Posterior cingulate gyrus (tissue), 11 donors: ENCODE measurements at places on chromosomes 6 and 20.

GRCh38 chr6:155120034-155120433 lies 124.9 kb downstream of the TIAM2 start:
- DNase-seq: no peak

- DNase-seq: no peak
Measured at GRCh38 chr6:18327626-18328025, 59.5 kb upstream of the RNF144B start.

DNA sequence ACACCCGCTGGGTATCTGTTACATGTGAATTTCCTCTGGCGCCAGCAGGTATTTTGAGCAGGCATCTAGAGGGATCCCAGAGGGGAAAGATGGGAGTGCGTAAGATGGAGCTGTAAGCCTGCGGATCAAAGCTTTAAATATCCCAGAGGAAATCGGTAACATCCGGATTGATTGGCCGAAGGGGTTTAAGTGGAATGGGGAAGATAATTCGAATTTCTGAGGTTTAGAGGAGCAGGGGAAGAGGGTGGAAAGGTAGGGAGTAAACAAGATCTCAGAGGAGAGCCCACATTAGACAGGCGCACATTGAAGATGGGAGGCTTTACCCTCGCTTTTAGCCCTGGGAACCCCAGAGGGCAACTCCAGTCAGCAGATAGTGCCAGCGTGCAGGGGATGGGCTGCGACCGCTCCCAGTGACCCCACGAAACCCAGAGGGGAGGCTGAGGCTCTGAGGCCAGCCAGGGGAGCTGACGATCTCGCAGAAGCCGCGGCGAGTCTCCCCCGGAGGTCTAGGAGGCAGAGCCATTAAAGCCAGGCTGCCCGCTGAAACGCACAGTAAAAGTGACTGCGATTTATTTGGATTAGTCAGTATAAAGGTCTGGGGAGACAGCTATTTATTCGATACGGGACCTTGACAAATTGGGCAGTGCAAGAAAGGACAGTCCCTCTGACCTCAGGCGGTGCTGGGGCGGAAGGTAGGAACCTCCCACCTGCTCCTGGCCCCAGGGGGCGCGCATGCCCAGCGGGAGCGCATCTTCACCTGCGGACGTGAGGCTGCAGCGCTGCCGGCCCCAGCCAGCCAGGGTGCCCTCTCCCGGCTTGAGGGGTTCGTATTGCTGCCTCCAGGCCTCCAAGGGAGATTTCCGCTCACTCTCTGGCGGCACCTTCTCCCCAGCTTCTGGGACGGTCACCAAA lies 34.3 kb upstream of the TCF21 start:
- DNase-seq: no peak

- no peak for DNase-seq
Measured at GRCh38 chr6:35757456-35758123, 18.8 kb upstream of the CLPSL2 start.

DNA sequence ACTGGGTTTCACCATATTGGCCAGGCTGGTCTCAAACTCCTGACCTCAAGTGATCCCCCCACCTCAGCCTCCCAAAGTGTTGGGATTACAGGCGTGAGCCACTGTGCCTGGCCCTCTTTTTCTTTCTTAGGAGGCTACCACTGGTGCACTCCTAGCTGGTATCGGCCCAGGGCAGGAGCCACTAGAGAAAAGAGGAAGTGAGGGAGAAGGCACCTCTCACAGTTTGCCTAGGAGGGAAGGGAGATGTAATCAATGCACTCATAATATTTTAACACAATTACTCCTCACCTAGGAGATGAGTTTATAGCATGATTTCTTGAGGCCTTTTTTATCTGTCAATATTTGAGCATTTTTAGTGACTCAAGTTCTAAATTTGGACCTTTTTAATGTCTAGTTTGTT lies 189.0 kb upstream of the SOX4 start:
- no peak for DNase-seq

DNA sequence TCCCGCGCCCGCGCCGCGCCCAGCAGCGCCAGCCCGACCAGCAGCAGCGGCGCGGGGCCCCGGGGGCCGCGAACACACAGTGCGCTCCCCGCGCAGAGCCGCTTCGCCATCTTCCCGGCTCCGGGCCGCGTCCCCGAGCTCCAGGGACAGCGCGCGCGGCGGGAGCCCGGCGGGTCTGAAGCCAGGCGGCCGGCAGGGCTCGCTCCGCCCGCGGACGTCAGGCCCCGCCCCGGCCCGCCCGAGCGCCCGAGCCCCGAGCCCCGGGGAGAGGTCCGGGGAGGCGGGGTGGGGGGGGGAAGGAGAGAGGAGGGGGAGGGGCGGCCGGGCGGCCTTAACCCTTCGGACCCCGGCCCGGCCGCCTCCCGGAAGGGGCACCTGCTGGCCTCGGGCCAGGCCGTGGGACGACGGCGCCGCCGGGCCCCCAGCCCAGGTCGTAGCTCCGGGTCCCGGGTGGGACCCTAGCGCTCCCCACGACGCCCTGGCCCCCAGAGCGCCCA lies at the start of gene LAMA5:
Gene LAMA5, minus strand, starts transcription at position 177 of the 497 bp plus-strand sequence. Its CDS starts 67 bp downstream, at position 110.
- DNase-seq: peak; percentile 46

DNA sequence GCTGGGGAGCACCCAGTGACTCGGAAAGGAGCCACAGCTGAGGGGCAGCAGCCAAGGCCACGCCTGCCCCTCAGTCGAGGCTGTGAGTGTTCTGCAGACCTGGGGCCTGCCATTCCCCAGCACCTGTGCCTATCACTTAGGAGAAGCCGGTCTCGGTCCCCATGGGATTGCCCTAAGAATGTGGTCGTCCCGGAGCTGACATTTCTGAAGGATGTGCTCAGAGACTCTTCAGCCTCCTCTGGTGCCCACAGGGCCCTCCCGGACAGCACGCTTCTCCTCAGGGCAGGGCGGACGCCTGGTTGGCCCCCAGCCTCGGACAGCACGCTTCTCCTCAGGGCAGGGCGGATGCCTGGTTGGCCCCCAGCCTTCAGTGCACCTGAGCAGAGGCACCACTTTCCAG lies 223.9 kb downstream of the ERMARD start:
- DNase-seq: no peak

DNA sequence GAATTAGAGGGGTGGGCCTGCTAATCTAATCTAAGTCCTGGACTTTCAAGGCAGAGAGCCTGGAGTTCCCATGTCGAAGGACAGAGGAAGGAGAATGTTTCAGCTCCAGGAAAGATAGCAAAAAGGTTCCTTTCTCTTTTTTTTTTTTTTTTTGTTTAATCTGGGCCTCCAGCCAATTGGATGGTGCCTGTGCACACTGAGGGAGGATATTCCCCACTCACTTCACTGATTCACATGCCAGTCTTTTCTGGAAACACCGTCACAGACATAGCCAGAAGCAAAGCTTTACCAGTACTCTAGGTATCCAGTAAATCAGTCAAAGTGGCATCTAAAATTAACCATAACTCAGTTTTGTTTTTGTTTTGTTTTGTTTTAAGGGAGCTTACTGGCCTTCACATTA lies 721.1 kb downstream of the TENT5A start:
- no peak for DNase-seq

GRCh38 chr6:52887910-52888524 lies 21.5 kb downstream of the GSTA3 start:
- no peak for DNase-seq

- no peak for DNase-seq
Measured at GRCh38 chr6:114061741-114062140, 90.8 kb upstream of the HDAC2 start.

- no peak for DNase-seq
Measured at GRCh38 chr6:5566718-5567117, 305.4 kb downstream of the FARS2 start.

GRCh38 chr6:73079611-73079955 lies 145.7 kb downstream of the KHDC1L start:
- DNase-seq: no peak

DNA sequence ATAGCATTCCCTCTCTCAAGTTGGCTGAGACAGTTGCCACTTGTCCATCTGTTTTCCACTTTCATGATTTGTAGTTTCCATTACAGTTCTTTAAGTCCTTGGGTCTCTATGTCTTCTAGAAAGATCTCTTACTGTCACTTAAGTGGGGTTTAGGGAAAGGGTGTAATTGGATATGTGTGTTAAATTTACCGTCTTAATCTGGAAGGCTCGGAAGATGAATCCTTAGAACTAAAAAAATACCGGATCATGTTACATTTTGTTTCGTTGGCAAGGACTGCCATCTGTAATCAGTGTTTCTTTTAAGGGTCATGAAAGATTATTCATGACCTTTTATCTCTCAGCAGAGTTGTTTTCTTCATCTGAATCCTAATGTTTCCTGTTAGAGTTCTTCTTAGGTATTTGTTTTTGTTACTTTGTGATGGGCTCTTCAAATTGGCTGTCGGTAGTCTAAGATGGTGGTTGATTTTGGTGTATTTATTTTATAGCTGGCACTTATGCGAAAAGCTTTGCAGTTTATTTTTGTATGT lies 21.8 kb upstream of the BTBD3 start:
- no peak for DNase-seq

GRCh38 chr6:27267857-27268434 lies 20.4 kb downstream of the PRSS16 start:
- no peak for DNase-seq

GRCh38 chr20:54665812-54666211 lies 190.4 kb downstream of the DOK5 start:
- no peak for DNase-seq

DNA sequence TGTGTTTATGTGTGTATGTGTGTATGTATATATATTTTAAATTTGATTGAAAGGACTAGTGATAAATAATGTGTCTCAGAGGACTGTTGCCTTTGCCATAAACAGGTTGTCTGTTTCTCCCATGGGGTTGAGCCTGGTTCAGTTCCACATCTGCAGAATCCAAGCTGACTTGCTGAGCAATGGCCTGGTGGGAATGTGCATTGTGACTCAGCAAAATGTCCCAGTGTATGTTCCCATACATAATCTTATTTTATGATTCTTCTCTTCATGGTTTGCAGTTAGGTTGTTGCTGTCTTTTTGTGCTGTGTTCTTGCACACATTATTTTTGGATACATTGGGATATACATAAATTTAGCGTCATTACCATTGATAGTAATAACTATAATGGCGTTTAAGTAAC lies 115.6 kb upstream of the SLC24A3 start:
- no peak for DNase-seq

GRCh38 chr20:20440481-20440880 lies 72.6 kb downstream of the INSM1 start:
- no peak for DNase-seq

GRCh38 chr6:70415660-70416059 lies 2.4 kb downstream of the FAM135A start:
- no peak for DNase-seq

- no peak for DNase-seq
Measured at GRCh38 chr6:138973466-138974153, 14.4 kb downstream of the REPS1 start.

GRCh38 chr6:137261361-137261760 lies 42.2 kb upstream of the IFNGR1 start:
- no peak for DNase-seq
